ENCODE measurements at places on chromosomes 12 and 14.
A peak's percentile ranks its signal among the peaks of the same experiment; 100 is the strongest.

DNA sequence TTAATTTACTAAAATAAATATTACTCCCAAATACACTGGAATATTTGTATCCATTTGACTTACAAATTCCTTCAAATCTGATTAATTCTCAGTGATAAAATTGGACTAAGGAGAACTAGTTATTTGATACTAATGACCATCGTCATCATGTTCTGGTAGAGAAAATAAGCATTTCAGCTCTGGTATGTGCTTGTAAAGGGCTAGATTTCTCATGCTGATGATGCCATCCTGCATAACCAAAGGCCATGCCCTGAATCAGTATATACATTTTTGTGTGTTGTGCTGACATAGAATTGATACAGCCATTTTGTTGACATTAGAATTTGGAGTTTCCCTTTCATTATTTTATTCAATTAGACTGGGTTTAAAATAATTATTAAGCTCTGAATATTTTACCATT lies 148.9 kb downstream of the PCNX1 start:
- no peak for DNase-seq

DNA sequence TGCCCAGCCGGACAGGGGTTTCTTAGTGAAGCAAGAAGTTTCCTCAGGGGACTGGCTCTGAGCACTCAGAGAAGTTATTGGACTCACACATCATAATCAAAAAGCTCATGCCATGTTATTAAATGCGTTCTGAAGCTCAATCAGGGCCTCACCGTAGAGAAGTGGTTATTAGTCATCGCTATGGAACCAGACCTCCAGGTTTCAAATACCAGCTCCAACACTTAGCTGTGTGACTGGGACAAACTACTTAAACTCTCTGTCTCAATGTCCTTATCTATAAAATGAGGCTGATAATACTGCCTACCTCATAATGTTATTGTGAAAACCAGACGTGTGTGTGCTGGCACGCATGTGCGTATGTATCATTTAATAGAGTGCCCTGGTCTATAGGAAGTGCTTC lies 7.3 kb downstream of the STAT6 start:
- DNase-seq: no peak

DNA sequence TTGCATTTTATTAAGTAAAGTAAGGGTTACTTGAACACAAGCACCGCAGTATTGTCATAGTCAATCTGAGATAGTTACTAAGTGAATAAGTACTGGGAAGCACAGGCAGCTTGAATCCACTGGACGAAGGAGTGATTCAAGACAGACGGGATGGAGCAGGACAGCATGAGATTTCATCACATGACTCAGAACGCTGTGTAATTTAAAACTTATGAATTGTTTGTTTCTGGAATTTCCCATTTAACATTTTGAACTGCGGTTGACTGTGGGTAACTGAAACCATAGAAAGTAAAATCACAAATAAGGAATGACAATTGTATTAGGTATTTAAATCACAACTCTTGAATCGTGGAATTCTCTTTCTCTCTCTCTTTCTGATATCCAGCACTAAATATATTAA lies 1630.4 kb upstream of the SEL1L start:
- DNase-seq: no peak

- peak; percentile 71 for DNase-seq
These were observed 8.0 kb downstream of the SCNN1A start for GRCh38 chr12:6367065-6367968.

GRCh38 chr12:106359646-106360399 lies 2.3 kb downstream of the POLR3B start:
- no peak for DNase-seq

DNA sequence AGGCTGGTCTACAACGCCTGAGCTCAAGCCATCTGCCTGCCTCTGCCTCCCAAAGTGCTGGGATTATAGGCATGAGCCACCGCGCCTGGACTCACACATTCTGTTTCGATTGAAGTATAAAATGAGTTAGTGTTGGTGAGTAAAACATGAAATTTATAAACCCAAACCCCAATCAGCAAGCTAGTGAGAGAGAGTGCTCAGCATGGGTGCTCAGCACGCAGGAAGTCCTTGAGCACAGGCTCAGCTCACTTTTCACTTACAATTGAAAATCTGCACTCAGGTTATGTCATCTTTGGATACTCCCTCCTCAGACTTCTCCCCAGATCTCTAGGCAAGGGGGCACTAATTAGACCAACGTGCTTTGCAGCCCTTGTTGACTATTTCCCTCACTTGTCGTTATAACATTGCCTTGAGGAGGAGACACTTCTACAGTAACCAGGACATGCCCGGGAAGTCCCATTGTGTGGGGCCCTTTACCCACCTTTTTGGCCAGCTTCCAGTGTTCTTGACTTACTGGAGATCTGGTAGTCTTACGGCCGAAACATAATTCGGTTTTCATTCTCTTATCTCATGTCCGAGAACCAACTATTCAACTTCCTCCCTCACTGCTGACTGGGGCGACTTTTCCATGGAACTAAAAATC lies 68.5 kb upstream of the AMN1 start:
- DNase-seq: no peak

DNA sequence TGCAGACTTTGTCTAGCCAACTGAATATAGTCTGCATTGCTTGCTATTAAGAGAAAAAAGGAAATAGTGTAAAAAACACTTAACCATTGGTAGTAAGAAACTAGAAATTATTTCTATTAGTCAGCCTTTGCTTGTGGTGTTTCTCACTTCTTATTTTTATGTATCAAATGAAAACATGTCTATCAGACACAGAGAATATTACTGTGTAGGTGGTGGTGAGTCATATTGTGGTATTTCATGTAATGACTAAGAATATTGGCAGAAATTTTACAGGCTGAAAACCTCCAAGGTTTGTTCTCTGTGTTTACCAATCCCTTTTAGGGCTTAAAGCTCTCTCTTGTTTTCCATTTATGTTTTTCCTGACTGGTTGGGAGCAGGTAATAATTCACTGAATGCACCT lies 87.2 kb downstream of the DAAM1 start:
- DNase-seq: no peak

- DNase-seq: no peak
These were observed 14.1 kb downstream of the RILPL1 start for GRCh38 chr12:123519141-123520001.

- no peak for DNase-seq
These were observed 15.8 kb upstream of the CPNE8 start for GRCh38 chr12:38921025-38921677.

DNA sequence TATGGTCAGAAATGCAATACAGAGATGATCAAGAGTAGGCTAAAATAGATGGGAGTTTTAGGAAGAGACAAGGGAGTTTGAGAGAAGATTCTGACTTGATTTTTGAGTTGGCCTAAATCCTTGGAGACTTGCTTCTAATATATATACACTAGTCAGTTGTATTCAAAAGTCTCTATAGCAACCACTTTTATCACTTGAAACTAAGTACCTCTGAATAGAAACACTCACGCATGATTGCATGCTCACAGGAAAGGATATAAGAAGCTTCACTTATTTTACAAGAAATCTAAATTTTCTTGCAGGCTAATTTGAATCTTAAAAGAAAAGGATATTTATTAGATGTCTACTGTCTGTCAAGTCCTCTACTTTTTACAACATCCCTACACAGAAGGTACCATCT lies 316.8 kb downstream of the SNAPC1 start:
- no peak for DNase-seq

- DNase-seq: no peak
These were observed 551.9 kb upstream of the TBX3 start for GRCh38 chr12:115235880-115236279.

DNA sequence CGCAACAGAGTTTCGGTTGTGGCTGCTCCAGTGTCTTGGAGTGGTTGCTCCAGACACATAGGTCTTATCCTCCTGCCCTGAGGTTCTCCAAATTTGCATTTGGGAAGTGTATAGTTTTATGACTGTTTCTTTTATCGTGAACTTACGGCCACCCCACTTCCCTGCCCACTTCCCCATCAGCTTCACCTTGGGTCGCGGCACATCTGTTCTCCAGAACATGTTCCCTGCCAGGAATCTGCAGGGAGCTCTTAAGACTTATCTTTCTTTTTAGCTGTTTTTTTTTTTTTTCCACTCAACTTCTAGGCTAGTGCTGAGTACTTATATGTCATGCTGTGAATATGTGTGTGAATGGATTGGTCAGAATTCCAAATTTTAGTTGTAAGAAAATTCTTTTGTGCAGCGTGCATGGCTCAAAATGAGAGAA lies 75.4 kb downstream of the ETV6 start:
- no peak for DNase-seq

DNA sequence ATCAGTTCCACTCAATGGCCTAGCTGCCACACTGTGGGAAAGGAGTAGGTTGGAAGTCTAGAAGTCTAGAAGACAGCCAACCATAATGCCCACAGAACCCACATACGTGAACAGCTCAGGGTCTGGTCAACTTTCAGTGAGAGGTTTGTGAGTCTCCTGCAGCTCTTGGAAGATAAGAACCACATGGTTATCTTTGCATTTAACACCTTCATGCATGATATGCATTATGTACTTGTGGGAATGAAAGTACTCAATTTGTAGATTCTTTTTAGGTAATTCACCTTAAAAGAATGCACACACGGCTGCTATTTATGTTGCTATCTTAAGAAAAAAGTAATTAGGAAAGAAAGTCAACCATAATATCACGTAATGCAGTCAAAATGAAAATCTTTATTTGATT lies 126.7 kb downstream of the ESRRB start:
- no peak for DNase-seq

DNA sequence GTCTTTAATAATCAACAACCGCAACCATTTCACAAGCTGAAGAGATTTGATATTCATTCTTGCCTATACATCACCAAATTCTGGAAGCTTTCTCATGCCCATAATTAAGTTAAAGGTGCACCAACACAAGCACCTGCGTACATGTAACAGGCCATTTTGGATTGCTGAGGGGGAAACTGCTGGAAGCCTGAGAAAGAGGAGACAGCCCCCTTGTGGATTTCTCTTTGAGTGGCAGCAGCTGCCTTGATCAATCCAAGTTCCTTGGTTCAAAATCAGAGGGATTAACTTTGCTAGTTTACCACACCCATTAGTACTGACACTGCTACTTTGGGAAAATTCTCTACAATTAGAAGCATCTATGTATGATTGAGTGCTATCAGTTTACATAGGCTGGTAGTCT lies 321.1 kb downstream of the NOVA1 start:
- no peak for DNase-seq

DNA sequence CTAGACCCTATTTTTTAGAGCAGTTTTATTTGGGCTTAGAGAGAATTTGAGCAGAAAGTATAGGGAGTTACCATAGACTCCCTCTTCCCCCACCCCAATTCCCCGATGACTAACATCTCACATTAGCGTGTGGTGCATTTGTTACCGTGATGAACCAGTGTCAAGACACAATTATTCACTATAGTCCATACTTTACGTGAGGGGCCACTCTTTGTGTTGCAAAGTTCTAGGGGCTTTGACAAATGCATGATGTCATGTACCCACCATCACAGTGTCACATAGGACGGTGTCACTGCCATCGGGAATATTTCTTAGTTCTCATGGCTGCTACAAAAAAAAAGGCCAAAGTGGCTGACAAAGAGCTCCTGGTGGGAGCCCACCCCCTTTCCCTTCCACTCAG lies 119.1 kb downstream of the PHETA1 start:
- DNase-seq: no peak

DNA sequence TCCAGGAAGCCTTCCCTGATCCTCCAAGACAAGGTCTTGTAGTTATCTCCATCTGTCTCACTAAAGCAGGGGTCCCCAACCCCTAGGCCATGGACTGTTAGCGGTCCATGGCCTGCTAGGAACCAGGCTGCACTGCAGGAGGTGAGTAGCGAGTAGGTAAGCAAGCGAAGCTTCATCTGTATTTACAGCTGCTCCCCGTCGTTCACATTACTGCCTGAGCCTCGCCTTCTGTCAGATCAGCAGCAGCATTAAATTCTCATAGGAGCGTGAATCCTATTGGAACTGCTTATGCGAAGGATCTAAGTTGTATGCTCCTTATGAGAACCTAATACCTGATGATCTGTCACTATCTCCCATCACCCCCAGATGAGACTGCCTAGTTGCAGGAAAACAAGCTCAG lies 12.4 kb upstream of the NFYB start:
- no peak for DNase-seq

DNA sequence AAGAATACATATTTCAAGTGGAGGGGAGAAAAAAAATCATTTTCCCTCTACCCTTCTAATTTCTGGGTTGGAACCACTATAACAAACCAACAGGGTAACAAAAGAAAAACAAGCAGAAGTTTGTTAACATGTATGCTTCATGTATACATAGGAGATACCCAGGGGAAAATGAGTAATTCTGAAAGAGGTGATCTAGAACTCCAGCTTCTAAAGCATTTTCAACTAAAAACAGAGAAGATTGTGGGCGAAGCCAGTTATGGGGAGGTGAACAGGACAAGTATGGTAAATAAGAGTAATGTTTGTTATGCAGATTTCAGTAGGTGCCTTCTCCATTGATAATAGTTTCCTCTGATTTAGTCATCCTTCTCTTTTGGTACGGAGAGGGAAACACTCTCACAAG lies 16.7 kb downstream of the FNTB start:
- DNase-seq: no peak

- DNase-seq: no peak
These were observed 5.1 kb upstream of the SDS start for GRCh38 chr12:113408756-113409298.

GRCh38 chr12:109716512-109717389 lies 3.1 kb downstream of the FAM222A start:
- no peak for DNase-seq

- no peak for DNase-seq
These were observed 25.1 kb downstream of the UBR7 start for GRCh38 chr14:93232159-93232558.

DNA sequence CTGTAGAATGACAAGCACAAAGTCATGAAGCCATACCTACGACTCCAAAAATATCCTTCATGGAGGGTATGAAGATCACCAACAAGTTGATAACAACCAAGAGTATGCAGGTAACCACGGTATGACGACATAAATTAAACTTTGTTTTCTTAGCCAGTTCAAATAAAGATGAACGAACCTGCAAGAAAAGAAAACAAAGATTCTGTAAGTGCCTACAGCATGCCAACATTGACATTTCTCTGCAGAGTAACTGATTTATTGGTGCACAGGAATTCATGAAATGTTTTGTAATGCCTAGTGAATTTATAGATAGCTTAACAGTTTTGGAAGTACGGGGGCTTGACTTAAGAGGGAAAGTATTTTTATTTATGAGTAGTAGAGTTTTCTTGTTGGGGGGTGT lies 71.0 kb downstream of the SLC38A1 start:
- no peak for DNase-seq

DNA sequence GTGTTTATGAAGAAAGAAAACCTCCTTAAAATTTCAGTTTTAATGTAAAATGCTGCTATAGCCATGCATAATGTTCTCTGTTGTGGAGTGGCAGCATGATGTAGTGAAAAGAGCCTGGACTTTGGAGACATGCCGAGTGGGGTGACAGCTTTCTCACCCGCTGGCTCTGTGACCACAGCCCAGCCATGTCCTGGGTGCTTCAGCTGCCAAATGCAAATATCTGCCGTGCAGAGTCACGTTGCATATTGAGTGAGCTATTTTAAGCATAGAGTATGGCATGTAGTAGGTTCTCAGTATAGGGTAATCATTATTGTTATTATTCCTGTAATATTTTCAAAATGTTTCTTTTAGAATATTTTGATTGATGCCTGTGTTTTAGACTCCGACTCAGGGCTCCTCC lies 15.5 kb upstream of the TCTN2 start:
- no peak for DNase-seq

Data from activated CD8-positive, alpha-beta memory T cell treated with anti-CD3 and anti-CD28 coated beads for 24 hours (primary cell).